ENCODE measurements at places on chromosomes 6 and 20.

DNA sequence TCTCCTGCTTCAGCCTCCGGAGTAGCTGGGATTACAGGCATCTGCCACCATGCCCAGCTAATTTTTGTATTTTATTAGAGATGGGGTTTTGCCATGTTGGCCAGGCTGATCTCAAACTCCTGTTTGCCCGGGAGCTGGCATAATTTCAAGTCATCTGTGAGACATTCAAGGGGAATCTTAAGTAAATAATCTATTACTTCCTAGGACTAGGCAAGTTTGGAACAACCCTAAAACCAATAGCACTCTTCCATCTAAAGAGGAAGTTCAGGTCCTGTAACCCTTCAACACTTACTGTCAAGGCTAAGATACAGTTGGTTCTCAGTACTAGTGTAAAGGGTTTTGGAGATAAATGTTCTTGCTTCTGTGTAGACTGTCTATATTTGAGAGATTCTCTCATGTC lies 267.8 kb upstream of the IRAK1BP1 start:
- no peak for DNase-seq

GRCh38 chr6:132115714-132116366 lies 164.7 kb upstream of the CCN2 start:
- DNase-seq, result no peak

DNA sequence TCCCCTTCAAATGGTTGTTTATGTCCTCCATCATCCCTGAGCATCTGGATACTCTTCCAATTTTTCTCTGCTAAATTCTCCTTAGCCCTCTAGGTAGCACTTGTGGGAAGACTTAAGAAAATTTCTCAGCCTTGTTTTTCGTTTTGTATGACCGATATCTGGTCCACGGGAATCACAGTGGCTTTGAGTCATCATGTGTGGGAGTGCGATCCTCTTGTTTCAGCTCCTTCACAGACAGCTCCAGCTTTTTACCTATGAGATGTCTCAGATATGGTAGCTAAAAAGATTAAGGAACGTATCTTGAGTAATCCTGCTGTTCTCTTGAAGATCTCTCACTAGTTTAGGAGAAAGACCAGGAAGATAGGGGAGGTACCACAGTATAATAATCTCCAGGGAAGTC lies 196.1 kb downstream of the GRM1 start:
- no peak for DNase-seq

DNA sequence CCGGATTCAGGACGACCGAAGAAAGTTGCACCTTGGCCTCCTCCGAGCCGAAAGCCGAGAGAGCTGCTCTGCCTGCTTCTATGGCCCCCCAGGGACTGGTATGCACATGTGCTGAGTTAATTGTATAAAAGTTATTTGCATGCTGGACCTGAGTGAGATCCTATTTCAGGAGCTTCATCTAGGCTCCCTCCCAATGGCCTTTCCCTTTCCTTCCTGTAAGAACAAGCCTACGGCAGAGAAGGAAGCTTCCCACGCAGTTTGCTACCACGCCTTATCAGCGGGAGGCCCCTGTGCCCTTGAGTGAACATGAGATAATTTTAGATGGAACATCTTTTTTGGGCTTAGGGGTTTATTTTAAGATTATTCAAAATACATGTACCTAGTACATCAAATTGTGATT lies 65.9 kb downstream of the RIN2 start:
- DNase-seq, result no peak

DNA sequence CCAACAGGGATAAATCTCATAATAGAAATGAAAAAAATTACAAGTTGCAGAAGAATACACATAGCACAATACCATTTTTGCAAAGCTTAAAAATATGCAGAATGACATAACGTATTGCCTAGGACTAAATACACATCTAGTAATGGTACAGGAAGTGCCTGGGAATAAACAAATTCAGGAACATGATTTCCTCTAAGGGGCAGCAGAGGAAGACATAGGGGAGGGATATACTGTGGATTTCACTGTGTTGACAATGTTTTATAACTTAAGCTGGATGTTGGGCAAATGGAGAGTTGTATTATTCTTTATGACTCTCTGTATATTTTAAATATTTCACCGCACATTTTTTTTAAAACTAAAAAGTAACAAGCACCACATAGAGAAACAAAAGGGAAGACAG lies 5.6 kb upstream of the GLO1 start:
- no peak for DNase-seq

DNA sequence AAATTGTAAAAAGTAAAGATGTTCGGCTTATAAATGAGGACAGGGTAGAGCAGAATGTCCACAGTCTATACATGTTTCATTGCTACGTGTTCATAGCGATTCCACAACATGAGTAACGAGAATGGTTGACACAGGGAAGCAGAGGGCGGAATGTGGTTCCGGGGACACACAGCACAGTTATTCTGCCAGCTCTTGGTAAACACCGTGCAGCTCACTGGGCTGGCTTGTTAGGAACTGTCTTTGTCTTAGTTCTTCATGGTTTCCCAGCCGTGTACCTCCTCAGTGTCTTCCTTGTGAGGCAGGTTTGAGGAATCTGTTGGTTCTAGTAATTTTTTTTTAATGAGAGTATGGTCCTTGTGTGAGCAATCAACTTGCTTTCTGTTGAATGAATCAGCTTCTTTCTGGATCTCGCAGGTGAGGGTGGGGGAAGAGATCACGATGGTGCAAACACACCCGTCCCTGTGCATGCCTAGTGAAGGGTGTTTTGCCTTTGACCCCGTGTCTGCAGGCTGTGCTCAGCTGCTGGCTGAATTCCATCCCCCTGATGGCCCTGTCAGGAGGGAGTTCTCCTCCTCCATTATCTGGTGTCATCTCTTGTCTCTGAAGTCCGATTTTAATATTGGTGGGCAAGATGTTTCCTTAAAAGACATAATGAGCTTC lies 168.2 kb downstream of the SMOC2 start:
- DNase-seq, result no peak

DNA sequence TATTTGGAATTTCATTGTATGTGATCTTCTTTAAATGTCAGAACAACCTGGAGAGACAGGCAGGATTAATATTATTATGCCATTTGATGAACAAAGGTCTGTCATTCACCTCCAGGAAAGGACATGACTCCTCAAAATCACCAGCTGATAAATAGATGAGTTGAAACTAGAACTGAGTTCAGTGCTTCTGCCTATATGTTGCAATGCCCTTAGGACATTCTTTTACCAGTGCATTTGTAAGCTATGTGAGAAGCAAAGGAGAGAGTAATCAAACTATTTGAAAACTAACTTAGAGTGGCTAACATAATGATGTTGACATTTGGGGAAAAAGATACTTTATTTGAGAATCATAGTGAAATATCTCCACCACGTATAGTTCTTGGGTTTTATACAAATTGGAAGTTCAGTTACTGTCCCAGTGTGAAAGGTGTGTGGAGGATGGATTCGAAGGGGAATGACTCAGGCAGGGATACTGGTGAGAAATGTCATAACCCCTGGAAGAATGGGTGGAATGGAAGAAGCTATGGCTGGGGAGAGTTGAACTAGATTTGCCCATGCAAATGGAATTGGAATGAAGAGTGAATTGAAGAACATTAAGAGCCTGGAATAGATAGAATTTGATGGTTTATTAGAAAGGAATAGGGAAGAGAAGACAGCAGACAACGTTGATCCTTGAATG lies 21.5 kb downstream of the PKIB start:
- DNase-seq, result no peak

GRCh38 chr20:4113615-4114603 lies 98.6 kb upstream of the RNF24 start:
- no peak for DNase-seq

DNA sequence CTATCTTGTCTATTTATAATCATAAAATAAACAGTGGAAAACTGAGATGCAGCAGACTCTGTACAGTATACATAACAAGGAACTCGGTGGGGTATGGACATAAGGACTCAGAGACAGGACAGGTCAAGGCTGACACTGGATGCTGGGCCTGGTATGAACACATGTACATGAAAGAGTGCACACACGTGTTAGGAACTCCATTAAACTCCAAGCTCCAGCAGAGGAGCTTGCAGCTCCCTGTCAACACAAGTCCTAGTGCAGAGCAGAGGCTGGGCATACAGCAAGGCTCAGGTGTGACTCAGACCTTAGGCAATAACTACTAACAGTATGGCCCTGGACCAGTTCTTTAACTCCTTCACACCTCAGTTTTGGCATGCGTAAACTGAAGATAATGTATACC lies 17.1 kb downstream of the NAPB start:
- DNase-seq, result no peak

DNA sequence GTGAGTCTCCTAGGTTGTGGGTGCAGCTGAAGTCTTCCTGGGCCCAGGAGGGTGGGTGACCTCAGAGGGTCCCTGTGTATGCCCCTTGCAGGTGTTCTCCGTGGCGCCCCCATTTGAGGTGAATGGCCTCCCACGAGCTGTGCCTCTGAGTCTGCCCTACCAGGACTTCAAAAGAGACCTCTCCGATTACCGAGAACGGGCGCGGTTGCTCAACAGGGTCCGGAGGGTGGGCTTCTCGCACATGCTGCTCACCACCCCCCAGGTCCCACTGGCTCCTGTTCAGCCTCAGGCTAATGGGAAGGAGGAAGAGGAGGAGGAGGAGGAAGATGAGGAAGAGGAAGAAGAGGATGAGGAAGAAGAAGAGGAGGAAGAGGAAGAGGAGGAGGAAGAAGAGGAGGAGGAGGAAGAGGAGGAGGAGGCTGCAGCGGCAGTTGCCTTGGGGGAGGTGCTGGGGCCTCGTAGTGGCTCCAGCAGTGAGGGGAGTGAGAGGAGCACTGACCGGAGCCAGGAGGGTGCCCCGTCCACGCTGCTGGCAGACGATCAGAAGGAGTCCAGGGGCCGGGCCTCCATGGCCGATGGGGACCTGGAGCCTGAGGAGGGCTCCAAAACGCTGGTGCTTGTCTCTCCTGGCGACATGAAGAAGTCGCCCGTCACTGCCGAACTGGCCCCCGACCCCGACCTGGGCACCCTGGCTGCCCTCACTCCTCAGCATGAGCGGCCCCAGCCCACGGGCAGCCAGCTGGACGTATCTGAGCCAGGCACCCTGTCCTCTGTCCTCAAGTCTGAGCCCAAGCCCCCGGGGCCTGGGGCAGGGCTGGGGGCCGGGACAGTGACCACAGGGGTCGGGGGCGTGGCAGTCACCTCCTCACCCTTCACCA lies 15.2 kb upstream of the SLC22A7 start:
- no peak for DNase-seq

DNA sequence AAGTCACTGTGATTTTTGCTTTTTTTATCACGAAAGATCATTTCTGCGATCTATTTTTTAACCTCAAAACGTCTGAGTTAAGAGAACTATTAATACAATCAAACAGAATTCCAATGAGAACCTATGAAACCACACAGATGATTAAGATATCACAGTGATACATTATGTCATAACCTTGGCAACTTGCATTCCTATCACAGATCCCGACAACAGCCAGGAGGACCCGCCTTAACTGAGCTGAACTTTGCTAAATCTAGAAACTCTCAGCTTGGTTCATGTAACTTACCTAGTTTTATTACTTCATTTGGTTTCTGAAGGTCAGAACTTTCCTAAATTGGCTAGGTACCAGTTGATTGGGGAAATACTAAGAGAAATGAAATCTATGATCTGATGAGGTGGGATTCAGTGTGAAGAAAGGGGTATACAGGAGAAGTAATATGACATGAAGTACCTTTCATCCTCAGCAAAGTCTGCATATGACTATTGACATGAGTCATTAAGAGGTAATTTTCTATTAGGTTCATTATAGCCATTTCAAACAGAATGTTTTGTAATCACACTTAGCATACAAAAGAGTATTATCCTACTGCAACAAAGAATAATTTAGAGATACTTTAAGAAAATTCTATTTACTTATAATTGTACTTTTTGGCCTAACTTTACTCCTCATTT lies 11.2 kb downstream of the LYRM4 start:
- no peak for DNase-seq

DNA sequence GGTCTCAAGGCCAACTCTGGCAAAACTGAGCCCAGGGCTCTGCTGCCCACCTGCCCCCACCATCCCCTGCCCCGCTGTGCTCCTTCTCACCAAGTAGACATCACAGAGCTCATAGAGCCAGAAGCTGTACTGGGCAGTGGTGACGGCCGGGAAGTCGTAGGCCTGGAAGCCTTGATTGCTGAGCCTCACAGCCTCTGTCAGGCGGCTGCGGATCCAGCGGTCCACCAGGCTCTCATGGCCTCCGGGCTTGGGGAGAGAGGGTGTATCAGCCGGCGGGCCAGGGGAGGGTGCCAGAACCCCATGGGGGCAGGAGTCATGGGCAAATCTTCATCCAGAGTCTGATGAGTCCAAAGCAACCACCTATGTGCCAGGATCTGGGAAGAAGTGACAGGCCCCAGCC lies 2.8 kb upstream of the VWA7 start:
- no peak for DNase-seq
